ENCODE measurements at places on chromosomes 6 and 20. TPM values are rescaled to one million over a fixed set of nuclear protein-coding genes. Genes with fewer than 3 reads are reported as not detected.

The TFAP2A gene
- 0.22 TPM for total RNA-seq

The TSBP1 gene
- total RNA-seq = not detected

The TRDN gene
- total RNA-seq = not detected

The LRRC73 gene
- 0.66 TPM for total RNA-seq

The SYCP2 gene
- 0.22 TPM for total RNA-seq

The CLDN20 gene
- not detected for total RNA-seq

The APOBEC2 gene
- not detected for total RNA-seq

The ATP6V1G2 gene
- total RNA-seq = 1.5 TPM

The CYP39A1 gene
- total RNA-seq = 0.22 TPM

The C6orf163 gene
- total RNA-seq = 2.6 TPM

The TBC1D32 gene
- 19.6 TPM for total RNA-seq

The LAMP5 gene
- not detected for total RNA-seq

The GPR6 gene
- not detected for total RNA-seq

The PEX3 gene
- total RNA-seq = 18.8 TPM

The SLC44A4 gene
- not detected for total RNA-seq

The XPO5 gene
- 46.8 TPM for total RNA-seq

The CENPW gene
- total RNA-seq = 8.0 TPM

The NOTCH4 gene
- 0.44 TPM for total RNA-seq

The OR2J3 gene
- total RNA-seq = not detected

The CD24 gene
- not detected for total RNA-seq

The RBBP8NL gene
- not detected for total RNA-seq

The PROKR2 gene
- not detected for total RNA-seq

The LY6G6F gene
- total RNA-seq = not detected

The RIN2 gene
- total RNA-seq = 139 TPM

The HSPA1L gene
- total RNA-seq = 0.88 TPM

The MYLK2 gene
- total RNA-seq = not detected

The EXOC2 gene
- total RNA-seq = 44.7 TPM

The GSTA3 gene
- total RNA-seq = not detected

The LAMA4 gene
- 105 TPM for total RNA-seq
